Sigmoid colon (tissue), 7 donors: ENCODE measurements at places on chromosomes 11 and 22. TPM values are rescaled to one million over a fixed set of nuclear protein-coding genes. Genes with fewer than 3 reads are reported as not detected.

PRODH gene
- polyA plus RNA-seq: not detected

LMF2 gene
- polyA plus RNA-seq: 61.1 TPM

LPXN gene
- 12.0 TPM for polyA plus RNA-seq

OR2D2 gene
- not detected for polyA plus RNA-seq

TYR gene
- polyA plus RNA-seq: not detected

RIBC2 gene
- not detected for polyA plus RNA-seq

APOC3 gene
- polyA plus RNA-seq: not detected

SLC22A9 gene
- not detected for polyA plus RNA-seq

SLC5A1 gene
- polyA plus RNA-seq: 2.8 TPM

ZBTB16 gene
- polyA plus RNA-seq: 9.9 TPM

SLC25A18 gene
- polyA plus RNA-seq: 0.99 TPM

TMEM41B gene
- polyA plus RNA-seq: 20.8 TPM

DBX1 gene
- polyA plus RNA-seq: not detected

SLC1A2 gene
- 0.23 TPM for polyA plus RNA-seq

INS gene
- polyA plus RNA-seq: 51.7 TPM

CDC42BPG gene
- polyA plus RNA-seq: 20.8 TPM

C1QTNF5 gene
- polyA plus RNA-seq: 12.5 TPM

FIBIN gene
- 6.0 TPM for polyA plus RNA-seq
